Activated CD4-positive, alpha-beta T cell treated with anti-CD3 and anti-CD28 coated beads, Interleukin-2, amount 10 ng/mL, durations not matched to agents 24 days and 14 days (primary cell): ENCODE measurements at places on chromosomes 3 and 15. TPM values are rescaled to one million over a fixed set of nuclear protein-coding genes. Genes with fewer than 3 reads are reported as not detected.

ACTR8 gene
- total RNA-seq: 44.5 and 46.7 TPM in 2 replicates

DNA sequence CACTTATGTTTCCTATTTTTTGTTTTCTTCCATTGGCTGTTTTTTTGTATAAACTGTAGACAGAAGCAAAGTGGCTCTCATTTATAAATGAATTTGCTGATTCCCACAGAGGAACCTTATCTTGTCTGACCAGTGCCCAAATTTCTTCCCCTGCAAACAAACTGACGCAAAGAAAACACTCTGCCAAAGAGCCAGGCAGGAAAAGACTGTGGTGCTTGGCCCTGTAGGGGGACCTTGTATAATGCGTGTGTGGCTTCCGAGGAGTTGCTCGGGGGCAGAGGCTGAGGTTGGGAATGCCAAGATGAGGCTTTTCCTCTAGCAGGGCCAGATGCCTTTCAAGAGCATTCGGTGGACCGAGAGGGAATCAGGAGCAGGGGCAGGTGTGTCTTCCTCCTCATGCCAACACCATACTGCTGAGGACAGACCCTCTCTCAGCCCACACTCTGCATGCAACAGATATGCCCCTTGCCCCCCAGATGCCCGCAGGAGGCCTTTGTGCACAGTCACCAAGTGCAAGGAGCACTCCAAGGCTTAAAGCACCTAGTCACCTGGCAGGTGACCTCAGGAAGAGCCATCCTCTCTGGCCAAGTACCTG lies 104.3 kb upstream of the ABHD17C start:
- DNase-seq: no peak

TMEM40 gene
- total RNA-seq: not detected in 2 replicates

DNA sequence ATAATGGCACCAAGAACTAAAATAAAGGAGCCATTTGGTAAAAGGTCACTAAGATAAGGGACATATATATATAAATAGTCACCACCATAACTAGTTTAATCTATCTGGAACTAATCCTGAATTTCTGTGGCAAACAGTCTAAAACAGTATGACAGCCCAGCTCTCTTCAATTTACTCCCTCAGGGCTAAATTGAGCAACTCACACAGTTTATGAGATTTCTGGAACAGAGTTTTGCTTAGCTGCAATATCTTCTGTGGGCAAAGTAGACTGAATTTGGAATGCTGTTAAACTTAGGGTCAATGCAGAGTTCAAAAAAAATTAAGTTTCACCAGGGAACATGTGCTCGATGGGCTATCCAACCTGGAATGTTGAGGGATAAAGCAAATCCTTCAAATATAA lies 70.1 kb upstream of the VEPH1 start:
- DNase-seq: no peak

TYRO3 gene
- 4.2 and 6.2 TPM in 2 replicates for total RNA-seq

CEMIP gene
- not detected in 2 replicates for total RNA-seq
